MM.1S (cell line): ENCODE measurements at places on chromosomes 1 and 21.

- DNase-seq = no peak
Measured at GRCh38 chr1:230191079-230191804, 124.2 kb downstream of the GALNT2 start.

GRCh38 chr1:73998348-73998959 is 199.5 kb downstream of the LRRIQ3 start:
- peak; percentile 72 for DNase-seq

DNA sequence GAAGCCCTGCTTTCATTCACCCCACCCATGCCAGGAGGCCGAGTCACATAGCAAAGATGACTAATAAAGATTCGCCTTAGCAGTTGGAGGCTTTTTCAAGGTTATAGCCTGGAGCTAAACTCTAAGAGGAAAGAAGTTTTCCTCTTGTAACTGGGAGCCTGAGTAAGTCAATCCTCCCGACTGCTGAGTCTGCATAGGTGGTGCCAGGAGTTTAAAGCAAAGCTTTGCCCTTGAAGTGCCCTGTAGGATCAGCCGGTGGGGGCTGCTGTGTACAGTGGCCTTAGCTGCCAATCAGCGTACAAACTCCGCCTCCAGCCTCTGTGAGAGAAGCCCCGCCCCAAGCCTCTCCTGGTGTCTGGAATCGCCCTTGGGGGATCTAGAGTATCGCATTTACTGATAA is 147.5 kb upstream of the SPATA6 start:
- no peak for DNase-seq

DNA sequence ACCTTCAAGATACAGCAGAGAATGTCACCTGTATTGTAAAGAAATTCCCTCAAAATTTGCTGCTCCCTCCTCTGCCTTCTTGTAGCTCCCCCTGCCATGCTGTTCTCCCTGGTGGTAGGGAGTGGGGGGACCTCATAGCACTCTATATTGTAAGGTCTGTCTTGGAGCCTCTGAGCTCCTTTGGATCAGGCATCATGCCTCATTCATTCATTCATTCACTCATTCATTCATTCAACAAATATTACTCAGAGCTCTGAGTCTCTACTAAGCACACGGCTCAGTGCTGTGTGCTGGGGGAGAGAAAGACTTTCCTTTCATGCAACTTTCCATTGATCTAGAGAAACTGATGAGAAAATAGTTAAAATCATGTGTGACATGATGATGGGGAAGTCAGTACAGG is 27.1 kb upstream of the EPHB2 start:
- DNase-seq = no peak

DNA sequence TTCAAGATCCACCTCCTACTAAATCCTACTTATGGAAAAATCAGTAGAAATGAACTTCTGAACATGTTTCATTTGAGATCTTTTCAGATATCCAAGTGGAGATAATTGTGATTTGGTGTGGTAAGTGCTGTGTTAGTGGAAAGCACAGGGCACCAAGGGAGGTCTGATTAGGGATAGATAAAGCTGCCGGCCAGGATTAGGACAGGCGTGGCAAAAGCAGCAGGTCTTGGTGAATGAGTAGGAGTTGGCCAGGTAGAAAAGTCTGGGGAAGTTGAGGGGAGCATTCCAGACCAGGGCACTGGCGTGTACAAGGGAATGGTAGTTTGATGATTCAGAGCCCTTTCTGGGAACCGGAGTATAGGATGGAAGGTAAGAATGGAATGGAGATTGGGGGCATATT is 47.8 kb downstream of the AZIN2 start:
- DNase-seq = no peak

- no peak for DNase-seq
Measured at GRCh38 chr1:235999259-235999925, 65.5 kb downstream of the NID1 start.

- no peak for DNase-seq
Measured at GRCh38 chr1:224710196-224710595, 94.1 kb downstream of the CNIH3 start.

GRCh38 chr1:160744199-160744851 is 5.3 kb downstream of the SLAMF7 start:
- DNase-seq = peak; percentile 52

DNA sequence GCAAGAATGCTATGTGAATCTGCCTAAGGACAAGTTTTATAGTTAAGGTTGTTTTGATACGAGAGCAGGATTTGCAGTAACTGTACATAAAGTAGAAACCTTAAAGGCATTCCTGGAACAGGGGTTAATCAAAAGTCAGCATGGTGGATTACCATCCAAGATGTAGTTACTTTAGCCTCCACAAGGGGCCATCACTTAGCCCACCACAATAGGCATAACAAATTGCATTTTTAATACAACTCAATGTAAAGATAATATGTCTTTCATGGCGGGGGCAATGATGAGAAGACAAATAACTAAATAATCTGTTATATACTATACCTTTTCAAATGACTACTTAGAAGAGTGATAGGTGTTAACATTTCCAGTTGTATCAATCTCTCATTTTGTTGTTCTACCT is 611.2 kb upstream of the ADGRL4 start:
- no peak for DNase-seq

- DNase-seq = no peak
Measured at GRCh38 chr1:100606438-100606837, 68.5 kb downstream of the GPR88 start.

DNA sequence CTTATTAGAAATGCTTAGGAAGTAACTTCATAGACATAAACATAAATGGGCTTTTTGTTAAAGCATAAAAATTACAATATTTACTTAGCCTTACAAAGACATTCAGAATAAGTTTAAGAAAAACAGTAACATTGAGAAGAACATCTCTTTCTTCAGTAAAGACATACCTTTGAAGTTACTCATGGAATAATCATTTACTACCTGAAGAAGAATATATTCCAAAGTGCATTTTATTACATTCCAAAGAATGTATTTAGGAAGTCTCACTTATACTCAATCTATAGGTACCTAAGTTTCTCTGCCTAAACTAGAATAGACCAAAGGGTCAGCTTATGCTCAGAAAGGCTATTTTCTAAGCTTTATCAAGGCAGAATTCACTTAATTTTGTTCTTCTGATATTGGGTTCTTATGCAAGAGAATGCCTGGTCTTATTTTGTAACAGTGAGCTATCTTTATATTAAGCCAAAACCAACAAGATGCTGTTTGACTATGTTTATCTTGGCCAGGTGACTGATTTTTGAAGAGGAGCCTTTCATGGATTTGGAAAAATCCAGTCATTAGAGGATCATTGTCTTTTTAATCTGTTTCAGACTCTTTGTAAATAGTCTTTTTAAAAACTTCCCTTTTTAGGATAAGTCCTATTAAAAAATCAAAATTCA is 110.1 kb downstream of the OLFML2B start:
- no peak for DNase-seq

GRCh38 chr1:1183833-1184775 is 10.4 kb downstream of the TTLL10 start:
- DNase-seq = no peak

- no peak for DNase-seq
Measured at GRCh38 chr1:20368866-20369470, 78.3 kb downstream of the VWA5B1 start.

DNA sequence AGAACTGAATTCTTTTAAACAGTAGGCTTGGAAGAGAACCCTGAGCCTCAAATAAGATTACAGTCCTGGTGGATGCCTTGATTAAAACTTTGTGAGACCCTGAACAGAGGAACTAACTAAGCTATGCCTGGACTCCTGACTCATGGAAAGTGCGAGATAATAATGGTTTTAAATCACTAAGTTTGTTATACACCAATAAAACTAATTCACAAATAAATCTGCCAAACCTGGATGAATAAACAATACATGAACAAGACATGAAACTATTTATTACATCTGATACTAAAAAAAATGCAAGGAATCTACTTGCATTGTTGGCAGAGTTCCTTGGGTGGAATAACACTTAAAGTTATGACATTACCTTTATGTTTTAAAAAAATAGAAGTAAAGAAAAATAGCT is 118.4 kb downstream of the PIGK start:
- DNase-seq = no peak

DNA sequence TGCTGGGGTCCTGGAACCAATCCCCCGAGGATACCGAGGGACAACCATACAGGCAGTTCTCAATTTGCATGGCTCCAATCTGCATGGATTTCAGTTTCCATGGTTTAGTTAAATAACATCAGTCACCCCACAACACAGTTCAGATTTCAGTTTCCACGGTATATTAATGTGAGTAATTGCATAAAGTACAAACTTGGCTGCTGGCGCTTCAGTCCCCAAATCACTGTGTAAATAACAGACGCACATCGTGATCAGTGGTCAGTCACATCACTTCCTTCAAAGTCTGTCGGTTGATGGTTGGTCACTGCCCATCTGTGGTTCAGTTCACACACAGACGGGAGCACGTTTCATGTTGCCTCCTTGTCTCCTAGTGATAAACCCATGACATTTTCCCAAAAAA is 66.4 kb upstream of the LPGAT1 start:
- no peak for DNase-seq

GRCh38 chr1:22526098-22526497 is 37.2 kb upstream of the EPHA8 start:
- no peak for DNase-seq

GRCh38 chr1:43636006-43636641 is 13.8 kb upstream of the KDM4A start:
- DNase-seq = no peak

DNA sequence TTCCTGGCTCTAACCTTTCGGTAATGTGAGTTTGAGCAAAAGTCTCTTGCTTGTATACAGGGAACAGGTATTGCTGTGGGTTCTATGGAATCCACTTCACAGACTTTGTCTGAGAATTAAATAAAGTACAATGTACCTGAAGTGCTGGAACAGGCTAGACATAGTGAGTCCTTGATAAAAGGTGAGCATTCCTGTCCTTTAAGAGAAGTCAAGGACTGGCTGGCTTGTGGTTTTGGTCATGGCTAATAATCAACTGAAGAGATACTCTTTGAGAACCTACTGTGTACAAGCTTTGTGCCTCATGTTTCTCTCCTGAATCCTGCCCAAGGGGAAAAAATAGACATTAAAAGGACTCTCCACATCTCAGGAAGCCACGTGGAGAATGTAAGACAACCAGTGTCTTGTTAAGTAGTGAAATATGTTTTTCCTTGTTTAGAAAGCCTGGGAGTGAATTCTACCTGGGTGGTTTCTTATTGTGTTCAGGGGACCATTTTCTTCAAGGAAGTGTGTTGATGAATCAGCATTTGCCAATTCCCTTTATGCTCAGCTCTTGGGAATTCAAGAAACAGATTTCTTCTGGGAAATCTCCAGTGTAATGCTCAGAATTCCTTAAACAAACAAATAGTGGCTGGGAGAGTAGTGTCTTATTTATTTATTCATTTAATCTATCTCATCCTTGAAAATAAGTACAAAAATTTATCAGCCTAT is 55.2 kb upstream of the PLD5 start:
- no peak for DNase-seq

DNA sequence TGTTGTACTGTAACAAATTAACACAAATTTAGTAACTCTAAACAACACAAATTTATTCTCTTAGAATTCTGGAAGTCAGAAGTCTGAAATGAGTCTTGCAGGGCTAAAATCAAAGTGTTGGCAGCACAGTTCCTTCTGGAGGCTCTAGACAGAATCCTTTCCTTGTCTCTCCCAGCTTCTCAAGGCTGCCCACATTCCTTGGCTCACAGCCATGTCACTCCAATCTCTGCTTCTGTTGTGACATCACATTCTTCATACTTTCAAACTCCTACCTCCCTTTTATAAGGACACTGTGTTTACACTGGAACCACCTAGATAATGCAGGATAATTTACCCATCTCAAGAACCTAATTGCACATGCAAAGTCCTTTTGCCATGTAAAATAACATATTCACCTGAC is 225.0 kb upstream of the PRMT6 start:
- DNase-seq = no peak

- DNase-seq = no peak
Measured at GRCh38 chr1:150015651-150016131, 5.2 kb upstream of the OTUD7B start.

- no peak for DNase-seq
Measured at GRCh38 chr21:33539616-33540015, 2.3 kb downstream of the GART start.

DNA sequence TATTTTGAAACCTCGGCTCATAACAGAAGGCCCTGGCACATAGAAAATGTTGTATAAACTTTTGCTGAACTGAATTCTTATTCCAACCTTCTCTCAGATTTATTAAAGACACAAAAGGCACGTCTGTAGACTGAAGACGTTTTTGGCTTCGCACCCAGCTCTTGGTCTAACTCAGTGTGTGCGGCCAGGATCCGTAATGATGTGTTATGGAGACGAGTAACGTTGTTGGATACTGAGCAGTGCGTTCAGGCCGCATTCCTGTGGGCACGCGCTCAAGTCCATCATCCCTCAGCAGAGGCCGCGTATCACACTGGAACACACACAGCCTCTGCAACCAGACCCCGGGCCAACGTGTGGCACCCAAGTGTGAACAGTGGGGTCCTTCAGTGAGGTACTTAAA is 154.8 kb upstream of the RAB4A start:
- no peak for DNase-seq

- DNase-seq = peak; percentile 8
Measured at GRCh38 chr1:101438359-101438758, 201.5 kb downstream of the S1PR1 start.

GRCh38 chr1:112371775-112372174 is 24.2 kb upstream of the CTTNBP2NL start:
- no peak for DNase-seq

DNA sequence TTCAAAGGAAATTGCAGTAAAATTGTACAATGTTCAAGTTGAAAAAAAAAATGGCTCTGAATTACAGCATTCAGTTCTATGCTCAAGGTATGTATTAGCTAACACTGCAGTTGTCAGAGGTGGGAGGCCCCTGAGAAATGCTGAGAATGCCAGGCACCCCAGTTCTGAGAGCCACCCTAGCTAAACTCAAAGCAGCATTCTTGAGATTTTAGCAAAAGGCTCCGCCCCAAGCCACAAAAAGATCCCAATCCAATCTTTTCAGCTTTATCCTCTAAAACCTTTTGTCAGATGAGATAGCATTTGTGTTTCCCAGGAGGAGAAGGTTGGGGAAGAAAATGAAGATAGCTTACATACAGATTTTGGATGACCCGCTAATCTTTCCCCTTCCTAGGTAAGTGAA is 68.8 kb downstream of the SMYD2 start:
- no peak for DNase-seq

DNA sequence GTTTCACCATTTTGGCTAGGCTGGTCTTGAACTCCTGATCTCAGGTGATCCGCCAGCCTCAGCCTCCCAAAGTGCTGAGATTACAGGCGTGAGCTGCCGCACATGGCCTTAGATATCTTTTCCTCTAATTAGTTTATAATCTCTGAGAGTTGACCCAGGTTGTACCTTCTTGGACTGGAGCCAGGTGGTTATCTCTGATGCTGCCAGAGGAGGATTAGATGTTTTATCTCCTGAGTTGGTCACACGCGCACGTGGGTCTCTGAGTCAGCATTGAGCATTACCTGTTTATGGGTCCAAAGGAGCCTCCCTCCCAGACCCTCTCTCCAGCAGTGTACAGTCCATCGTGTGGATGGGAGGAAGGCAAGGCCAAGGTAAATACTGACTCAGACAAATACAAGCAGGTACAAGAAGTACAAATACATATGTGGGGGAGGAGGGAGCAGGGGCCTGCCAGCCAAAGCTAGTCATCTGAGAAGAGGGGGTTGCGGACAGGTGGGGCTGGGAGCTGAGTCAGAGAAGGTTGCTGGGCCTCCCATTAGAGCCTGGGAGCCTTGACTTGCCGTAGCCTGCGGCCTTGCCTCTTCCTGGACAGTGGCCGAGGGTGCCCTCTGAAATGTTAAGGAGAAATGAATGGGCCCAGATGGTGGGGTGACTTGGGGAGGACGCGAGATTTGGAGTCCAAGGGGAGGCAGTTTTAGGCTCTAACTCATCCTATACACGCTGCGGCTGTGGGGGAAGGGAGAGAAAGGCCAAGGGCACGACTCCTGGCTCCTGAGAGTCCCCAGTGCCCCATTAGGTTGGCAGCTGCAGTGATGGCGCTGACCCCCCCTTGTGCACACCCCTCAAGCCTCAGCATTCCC is 13.1 kb downstream of the IL6R start:
- DNase-seq = peak; percentile 96
